ENCODE measurements at places on chromosomes 13 and 19. TPM values are rescaled to one million over a fixed set of nuclear protein-coding genes. Genes with fewer than 3 reads are reported as not detected.

- H3K4me1 ChIP-seq, result no peaks in the 10 kb centered on the region
- DNase-seq, result no peak
- H3K36me3 ChIP-seq, result no peaks in the 10 kb centered on the region
- H3K27me3 ChIP-seq, result no peaks in the 10 kb centered on the region
- H3K4me3 ChIP-seq, result no peak overlapping the region
Measured at GRCh38 chr13:41418731-41419130, 38.6 kb upstream of the RGCC start.

DNA sequence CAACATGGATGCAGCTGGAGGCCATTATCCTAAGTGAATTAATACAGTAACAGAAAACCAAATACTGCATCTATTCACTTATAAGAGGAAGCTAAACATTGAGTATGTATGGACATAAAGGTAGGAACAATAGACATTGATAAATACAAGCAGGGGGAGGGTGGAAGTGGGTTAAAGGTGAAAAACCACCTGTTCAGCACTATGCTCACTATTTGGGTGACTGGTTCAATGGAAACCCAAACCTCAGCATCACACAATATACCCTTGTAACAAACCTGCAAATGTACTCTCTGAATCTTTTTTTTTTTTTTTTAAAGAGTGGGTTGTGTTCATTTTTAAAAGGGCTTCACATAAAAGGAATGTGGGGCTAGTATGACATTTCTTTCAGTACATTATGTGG is 26.9 kb upstream of the CPB2 start:
- H3K36me3 ChIP-seq, result peaks cover 13% of the 10 kb centered on the region
- no peak overlapping the region for H3K27ac ChIP-seq
- no peaks in the 10 kb centered on the region for H3K27me3 ChIP-seq
- H3K4me3 ChIP-seq, result no peak overlapping the region
- DNase-seq, result no peak
- peaks cover 8% of the 10 kb centered on the region for H3K4me1 ChIP-seq

GRCh38 chr13:42696191-42696590 is 85.2 kb upstream of the FAM216B start:
- no peak overlapping the region for H3K27ac ChIP-seq
- no peak overlapping the region for H3K4me3 ChIP-seq
- H3K4me1 ChIP-seq, result no peaks in the 10 kb centered on the region
- H3K27me3 ChIP-seq, result no peaks in the 10 kb centered on the region
- DNase-seq, result no peak

USF2 gene
- 255 TPM for total RNA-seq

LRRC63 gene
- total RNA-seq, result 0.82 TPM

DNA sequence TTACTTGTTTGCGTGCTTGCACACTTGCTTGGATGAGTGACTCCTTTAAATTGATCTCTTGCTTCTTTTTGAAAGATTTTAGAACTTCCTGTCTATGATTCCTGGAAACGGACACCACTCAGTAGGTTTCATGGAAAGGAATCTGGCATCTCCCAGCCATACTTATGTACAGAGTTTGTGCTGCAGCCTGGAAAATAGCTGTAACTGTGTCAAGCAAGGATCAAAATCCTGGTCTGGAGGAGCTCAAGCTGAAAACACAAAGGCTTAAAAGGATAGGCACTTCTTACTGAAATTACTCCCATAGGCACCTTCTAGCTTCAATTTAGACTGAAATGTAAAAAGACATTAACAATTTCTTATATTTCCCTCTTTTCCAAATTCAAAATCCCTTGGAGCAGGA is 1.4 kb upstream of the FREM2 start:
- H3K4me3 ChIP-seq, result no peak overlapping the region
- H3K27me3 ChIP-seq, result peaks cover 32% of the 10 kb centered on the region
- H3K36me3 ChIP-seq, result no peaks in the 10 kb centered on the region
- H3K4me1 ChIP-seq, result no peaks in the 10 kb centered on the region
- DNase-seq, result no peak

ZNF565 gene
- total RNA-seq, result 9.1 TPM

DNA sequence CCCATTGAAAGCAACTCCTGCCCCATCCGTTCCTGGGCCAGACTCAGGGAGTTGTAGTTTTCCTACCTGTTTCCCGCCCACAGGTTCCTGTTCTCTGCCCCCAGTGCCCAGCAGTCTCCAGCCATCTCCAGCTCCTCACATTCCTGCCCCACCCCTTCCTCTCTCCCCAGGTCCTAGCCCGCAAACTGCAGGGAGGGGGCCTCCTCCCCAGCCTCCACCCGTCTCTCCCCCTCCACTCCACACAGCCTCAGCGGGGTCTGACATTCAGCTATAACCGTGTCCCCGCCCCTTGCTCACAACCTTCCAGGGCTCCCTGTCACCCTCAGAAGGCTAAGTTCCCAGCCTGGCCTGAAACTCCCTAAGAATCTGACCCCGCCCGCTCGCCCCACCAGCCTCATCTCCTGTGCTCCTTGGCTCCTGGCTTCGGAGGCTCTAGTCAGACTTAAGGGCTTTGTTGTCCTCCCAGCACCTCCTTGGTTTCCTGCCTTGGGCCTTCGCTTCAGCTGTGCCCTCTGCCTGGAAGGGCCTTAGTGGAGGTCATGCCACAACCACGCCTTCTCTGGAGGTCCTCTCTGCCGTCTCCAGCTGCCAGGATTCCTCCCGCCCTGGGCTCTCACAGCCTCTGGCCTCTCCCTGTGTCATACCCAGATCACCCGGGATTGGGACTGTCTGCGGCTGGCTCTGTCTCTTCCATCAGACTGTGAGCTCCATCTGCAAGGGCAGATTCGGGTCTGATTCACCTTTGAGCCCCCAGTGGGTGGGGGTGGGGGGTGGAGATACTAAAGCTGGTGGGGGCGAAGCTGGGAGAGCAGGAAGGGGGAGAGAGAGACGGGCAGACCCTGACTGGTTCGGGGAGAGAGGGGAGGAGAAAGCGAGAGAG is 5.1 kb upstream of the SPACA6 start:
- H3K27ac ChIP-seq, result no peak overlapping the region
- peaks cover 25% of the 10 kb centered on the region for H3K27me3 ChIP-seq
- no peaks in the 10 kb centered on the region for H3K36me3 ChIP-seq
- H3K4me1 ChIP-seq, result peaks cover 29% of the 10 kb centered on the region
- no peak overlapping the region for H3K4me3 ChIP-seq

Measured in T-cell (primary cell).